Left ventricle myocardium superior (tissue), 1 donor: ENCODE measurements at places on chromosomes 4 and X. TPM values are rescaled to one million over a fixed set of nuclear protein-coding genes. Genes with fewer than 3 reads are reported as not detected.

DNA sequence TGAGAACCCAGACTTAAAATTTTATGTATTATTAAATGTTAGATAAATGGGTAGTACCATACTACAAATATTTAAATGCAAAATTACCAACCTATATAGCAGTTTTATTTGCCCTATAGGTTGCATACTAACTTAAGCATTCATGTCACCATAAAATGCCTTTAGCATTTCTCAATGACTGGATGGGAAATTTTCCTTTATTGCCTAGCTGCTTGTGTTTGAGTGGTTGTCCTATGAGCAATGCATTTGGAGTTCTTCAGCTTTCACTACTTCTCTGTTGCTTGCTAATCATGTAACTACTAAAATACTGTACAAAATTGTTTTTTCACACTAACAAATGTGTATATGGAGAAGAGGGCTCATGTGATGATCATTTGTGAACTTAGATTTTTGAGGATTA, 44.2 kb upstream of the CEP135 start:
- DNase-seq: no peak

DNA sequence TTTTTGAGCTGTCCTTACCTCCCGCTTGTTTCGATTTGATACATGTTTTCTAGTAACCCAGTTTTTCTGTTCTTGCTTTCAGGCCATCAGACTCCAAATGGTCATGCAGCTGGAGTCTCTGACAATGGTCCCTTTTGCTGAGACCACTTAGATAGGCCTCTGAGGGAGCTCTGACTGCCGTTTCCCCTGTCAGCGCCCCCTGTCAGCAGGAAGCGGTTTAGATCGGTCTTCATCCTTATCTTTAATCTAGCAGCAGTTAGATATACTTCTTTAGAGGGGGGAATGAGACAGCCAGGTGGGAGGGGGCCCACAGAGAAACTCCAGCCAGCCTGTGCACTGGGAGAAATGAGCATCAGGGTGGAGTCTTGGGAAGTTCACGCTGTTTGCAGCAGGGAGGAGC, 457.9 kb downstream of the GPAT3 start:
- DNase-seq: no peak

DNA sequence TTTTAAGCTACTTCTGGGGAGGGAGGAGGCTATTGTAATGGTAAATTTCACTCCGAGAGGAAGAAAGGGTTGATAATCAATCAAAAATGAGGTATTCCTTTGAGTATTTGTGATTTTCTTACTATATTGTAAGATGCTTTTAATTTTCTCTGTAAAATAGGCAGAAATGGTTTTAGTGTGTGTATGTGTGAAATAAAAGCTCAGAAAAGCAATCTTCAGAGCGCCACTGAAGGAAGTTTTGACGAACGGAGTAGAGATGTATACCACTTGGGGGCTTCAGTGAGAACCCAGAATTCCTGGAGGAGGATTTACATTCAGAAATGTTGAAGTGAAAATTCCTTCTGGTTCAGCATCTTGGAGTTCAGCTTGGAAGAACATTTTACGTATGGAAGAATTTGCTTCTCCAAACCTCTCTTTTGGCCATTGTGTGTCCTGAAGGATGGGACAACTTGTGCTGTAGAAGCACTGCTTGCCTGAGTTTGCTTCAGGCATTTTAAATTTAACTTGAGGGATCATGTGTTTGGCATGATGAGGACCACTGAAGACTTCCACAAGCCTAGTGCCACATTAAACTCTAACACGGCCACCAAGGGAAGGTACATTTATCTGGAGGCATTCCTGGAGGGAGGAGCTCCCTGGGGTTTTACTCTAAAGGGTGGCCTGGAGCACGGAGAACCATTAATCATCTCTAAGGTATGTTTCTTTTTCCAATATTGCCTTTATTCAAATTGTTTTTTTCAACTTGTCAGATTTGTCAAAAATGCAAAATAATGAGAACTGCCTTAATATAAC, 695 bp downstream of the SHROOM3 start:
- no peak for DNase-seq

DNA sequence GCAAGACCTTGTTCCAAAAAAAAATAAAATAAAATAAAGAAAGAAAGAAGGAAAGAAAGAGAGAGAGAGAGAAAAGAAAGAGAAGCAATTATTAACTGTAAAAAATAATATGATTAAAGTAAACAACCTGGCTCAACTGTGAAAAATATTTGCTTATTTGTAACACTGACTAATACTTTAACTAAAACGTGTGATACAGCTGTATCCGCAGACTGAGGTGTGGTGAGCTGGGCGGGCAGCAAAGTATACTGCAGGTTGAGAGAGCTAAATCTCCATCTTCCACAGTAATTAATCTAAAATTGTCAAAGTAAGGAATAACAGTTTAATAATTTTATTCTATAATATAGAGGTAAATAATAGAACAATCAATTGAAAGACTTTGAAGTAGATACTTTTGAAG, 145.5 kb upstream of the FAM241A start:
- no peak for DNase-seq

The FHDC1 gene
- total RNA-seq: 0.35 TPM

- no peak for DNase-seq
Observed at GRCh38 chr4:164772076-164772475, 18.1 kb downstream of the SMIM31 start.

GRCh38 chr4:182307746-182308145, 64.5 kb downstream of the TENM3 start:
- DNase-seq: no peak
